Activated CD4-positive, alpha-beta T cell treated with anti-CD3 and anti-CD28 coated beads, Interleukin-2, amount 50 U/mL, for 24 hours (primary cell): ENCODE measurements at places on chromosomes 6 and 20.

DNA sequence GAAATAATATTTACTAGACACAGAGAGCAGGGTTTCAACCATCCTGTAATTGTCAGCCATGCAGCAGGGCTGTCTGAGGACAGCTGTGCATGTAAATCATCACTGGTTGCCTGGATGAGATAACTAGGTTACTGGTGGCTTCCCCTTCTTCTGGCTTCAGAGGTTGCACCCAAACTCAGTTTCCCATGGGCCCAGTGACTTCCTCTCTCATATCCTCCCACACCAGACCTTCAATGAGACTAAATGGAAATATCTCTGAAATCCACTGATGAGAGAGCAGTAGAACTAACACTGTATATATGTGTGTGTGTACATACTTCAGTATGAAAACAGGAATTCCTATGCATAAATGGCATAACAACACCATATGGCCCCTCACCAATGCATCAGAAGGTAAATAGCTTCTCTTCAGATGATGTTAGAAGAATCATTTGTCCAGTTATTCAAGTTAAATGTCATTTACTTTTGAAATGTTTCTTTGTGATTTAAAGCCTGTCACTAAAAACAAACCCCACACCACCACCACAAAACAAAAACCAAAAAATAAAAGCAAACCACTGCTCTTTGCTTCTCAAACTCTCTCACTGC is 51.0 kb upstream of the IL20RA start:
- no peak for DNase-seq

DNA sequence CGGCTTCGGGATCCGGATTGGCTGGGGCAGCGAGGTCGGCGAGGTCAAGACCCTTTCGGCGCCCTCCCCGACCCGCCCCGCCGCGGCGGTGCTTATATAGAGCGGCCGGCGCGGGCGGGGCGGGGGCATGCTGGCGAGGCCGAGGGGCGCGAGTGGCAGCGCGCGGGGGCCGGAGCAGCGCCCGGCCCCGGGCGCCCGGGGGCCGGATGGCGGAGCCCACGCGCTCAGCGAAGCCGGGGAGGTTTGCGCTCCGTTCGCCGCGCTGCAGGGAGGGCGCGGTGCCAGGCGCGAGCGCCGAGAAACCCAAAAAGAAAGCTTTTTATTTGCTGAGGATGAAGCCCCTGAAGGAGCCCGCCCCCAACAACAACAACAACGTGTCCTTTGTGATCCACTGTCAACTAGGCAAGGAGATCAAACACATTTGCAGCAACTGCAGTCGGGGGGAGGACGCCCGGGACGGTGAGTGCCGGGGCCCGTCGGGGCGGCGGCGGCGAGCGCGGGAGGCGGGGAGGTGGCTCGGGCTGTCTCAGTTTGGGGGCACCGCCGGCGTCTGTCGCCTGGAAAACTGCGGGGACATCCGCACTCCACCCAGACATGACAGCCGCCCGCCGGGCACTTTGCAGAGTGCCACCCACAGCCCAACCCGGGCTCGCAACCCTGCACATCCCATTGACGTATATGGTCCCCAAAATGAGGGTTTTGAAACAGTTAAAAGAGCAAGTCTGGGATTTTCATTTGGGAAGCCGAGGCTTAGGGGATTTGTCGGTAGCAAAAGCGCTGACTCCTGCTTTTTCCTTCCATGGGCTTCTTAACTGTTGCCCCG is 297.3 kb downstream of the PHACTR1 start:
- no peak for DNase-seq

GRCh38 chr20:47276851-47277534 is 79.5 kb downstream of the ZMYND8 start:
- DNase-seq, result no peak

GRCh38 chr6:137339929-137340559 is 120.9 kb upstream of the IFNGR1 start:
- no peak for DNase-seq

DNA sequence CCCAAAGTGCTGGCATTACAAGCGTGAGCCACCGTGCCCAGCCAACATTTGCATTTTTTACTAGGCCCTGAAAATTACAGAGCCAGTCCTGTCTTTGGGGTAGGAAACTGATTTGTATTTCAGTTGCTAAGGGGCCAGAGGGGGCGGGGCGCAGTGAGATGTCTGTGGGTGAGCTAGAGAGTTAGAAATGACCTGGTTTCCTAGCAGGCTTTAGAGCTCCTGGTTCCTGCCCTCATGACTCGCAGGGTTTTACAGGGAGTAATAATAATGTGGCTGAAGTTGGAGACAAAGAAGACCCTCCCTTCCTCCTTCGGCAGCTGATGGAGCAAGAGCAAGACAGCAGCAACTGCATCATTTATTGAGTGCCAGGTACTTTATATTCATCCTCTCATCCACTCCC is 131.5 kb downstream of the TFAP2C start:
- no peak for DNase-seq
